Activated CD4-positive, alpha-beta T cell treated with anti-CD3 and anti-CD28 coated beads for 1 hour (primary cell): ENCODE measurements at places on chromosomes 5 and 9.
A peak's percentile ranks its signal among the peaks of the same experiment; 100 is the strongest.

DNA sequence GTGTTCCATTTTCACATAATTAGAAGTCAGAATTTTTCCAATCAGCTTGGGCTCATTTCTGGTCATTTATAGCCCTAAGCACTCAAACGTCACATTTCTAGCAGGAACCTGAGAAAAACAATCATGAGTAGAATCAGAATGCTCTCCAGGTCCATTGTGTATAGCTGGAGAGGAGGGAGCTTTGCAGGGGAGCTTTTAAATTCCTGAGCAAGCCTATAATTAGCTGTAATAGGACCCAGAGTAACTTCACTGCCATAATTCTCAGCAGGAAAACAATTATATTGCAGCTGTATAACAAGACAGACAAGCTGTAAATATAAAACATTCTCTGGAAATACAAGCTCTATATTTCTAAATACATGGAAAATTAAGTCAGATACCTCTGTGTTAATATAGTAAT lies 637.6 kb upstream of the SGCD start:
- no peak for DNase-seq

- DNase-seq: no peak
Observed at GRCh38 chr5:1480217-1480616, 35.0 kb upstream of the SLC6A3 start.

DNA sequence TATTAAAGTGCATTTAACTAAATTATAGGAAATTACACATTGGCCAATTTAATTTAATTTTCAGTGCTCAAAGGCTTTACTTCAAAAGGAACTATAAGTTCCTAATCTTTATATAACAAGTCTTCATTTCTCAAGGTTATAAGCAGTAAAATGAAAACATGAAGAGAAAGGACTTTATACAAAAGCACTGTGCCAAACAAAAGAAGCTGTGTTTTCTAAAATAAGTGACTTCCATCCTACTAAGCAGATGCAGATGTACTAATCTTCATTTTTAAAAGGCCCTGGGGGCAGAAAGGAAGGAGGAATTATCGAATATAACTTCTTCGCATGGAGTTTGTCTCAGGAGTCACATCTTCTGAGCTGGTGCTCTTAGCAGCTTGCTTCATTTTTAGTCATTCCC lies 81.4 kb downstream of the SHC3 start:
- DNase-seq: no peak

DNA sequence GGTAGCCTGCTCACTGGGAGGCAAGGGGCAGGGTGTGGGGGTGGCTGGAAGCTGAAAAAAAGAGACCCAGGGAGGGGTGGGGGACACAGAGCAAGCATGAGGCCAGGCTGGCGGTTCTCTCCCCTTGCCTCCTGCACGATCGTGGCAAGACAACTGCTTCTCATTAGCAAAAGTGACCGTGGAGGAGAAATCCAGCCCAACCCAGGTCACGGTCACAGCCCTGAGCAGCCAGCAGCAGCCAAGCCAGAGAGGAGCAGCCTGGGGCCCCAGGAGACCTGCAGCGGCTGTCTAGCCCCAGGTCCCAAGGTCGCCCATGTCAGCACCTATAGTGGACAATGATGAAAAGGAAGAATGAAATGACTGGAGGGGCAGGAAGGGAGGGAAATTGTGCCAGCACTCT lies 89.1 kb downstream of the NRG2 start:
- no peak for DNase-seq

DNA sequence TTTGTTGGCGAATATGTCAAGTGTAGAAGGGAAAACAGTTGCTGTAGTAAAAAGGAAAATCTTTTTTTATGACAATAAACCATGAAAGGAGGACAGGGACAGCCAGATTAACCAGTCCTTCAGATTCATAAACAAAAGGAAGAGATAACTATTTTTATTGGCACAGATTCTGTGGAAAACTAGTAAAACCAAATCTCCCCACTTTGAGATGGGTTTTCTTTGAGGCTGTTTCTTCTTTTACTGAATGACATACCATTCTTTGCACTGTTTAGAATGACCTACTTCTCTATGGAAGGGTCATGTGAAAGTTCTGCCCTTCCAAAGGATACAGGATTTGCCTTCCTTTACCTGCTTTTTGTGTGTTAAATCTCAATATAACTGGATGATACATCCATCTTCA lies 13.7 kb downstream of the CAST start:
- no peak for DNase-seq

GRCh38 chr9:85715587-85715986 lies 26.2 kb downstream of the AGTPBP1 start:
- DNase-seq: no peak

GRCh38 chr5:86864051-86864450 lies 246.3 kb downstream of the COX7C start:
- DNase-seq: no peak

DNA sequence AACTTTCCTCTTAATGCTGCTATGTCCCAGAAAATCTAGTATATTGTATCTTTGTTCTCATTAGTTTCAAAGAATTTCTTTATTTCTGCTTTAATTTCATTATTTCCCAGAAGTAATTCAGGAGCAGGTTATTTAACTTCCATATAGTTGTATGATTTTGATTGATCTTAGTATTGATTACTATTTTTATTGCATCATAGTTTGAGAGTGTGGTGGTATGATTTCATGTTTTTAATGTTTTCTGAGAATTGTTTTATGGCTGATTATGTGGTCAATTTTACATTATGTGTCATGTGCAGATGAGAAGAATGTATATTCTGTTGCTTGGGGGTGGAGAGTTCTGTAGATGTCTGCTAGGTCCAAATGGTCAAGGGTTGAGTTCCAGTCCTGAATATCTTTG lies 425.6 kb upstream of the RORB start:
- DNase-seq: no peak

- DNase-seq: no peak
Observed at GRCh38 chr9:114289571-114290481, 33.1 kb upstream of the ORM1 start.

DNA sequence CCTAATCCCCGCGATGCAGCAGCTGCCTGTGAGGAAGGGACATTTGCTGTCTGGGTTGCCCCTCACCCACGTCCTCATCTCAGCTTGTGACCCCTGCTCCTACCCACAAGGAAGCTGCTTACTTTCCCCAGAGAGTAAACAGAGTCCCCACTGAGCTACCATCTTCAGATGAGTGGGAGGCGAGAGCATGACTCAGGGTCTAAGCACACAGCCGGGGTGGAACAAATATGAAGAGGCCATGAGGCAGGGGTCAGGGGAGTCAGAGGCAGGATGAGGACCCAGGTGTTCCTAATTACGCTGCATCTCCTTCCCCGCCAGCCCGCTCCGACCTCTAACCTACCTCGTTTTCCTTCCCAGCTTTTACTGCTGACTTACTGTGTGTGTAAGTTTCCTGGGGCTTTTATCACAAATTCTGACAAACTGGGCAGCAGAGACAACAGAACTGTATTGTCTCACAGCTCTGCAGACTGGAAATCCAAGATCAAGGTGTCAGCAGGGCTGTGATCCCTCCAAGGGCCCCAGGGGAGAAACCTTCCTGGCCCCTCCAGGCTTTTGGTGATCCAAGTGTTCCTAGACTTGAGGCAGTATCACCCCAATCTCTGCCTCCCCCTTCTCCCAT lies 94.0 kb upstream of the DNAH5 start:
- DNase-seq: no peak

GRCh38 chr9:121906074-121906870 lies 186.8 kb downstream of the TTLL11 start:
- no peak for DNase-seq

DNA sequence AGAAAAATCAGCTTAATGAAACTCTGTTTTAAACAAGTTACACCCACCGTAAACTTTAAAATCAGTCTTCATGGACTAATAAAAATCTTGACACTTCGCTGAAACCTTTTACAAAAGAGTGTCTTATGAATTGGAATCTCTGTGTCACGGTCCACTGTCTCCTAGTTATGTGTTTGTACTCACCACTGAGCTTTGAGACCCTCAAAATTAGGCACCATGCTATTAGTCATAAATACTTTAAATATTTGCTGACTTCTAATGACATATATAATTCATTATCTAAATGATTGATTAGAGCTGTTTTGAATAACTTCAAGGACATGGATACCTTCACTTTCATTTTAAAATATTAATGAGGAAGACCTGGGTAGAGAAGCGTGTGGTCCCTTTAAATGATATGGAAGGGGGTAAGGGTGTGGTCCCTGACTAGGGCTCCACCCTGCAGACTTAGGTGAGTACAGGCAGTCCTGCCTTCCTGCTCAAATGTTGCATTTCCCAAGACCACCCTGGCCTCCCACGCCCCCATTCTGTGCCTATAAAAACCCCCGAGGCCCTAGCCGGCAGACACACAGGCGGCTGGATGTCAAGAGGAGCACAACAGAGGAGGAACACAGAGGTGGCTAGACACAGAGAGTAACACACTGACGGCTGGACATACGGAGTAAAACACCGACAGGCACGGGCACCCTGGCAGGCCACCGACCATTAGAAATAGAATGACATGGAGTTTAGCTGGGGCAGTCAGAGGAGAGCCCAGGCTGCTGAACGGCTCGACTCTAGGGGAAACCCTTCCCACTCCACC lies 179.0 kb upstream of the CDH9 start:
- DNase-seq: no peak

- DNase-seq: no peak
Observed at GRCh38 chr5:135254183-135254582, 144.8 kb downstream of the MACROH2A1 start.

DNA sequence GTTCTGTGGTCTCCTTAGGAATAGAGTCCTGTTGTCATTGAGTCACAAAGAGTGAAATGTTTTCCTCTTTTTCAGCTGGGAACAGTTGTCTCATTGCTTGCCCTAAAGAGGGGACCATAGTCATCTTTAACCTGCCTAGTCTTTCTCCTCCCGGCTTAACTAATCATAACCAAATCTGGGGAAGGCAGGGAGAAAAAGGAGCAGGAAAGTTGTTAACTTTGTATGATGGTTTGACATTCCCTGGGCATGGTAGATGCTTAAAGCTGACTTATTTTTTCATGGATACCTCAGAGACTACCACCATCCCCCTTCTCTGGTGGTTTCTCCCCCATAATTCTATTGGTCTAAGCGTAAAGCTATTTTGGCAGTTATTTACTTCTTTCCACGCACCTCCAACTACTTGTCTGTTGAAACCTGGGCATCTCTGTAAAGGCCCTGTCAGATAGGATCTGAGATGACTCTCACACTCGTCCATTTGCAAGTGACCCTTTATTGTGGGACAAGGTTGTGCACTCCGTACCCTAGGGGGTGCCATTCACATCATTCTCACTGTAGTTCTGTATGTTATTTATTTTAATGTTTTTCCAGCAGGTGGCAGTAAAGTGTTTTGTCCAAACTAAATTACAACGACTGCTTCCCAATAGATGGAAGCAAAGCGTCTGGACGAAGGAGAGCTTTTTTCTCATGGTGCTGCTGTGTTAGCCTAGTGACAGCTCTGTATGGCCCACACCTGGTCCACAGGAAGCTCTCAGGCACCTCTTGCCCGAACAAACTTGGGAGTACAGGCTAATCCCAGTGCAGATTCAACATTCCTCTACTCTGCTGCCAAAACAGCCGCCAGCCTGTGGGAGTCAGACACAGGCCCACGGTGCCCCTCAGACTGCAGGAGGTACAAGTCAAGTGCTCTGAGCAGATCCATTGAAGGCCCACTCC lies 3.0 kb upstream of the FAM13B start:
- peak; percentile 24 for DNase-seq

DNA sequence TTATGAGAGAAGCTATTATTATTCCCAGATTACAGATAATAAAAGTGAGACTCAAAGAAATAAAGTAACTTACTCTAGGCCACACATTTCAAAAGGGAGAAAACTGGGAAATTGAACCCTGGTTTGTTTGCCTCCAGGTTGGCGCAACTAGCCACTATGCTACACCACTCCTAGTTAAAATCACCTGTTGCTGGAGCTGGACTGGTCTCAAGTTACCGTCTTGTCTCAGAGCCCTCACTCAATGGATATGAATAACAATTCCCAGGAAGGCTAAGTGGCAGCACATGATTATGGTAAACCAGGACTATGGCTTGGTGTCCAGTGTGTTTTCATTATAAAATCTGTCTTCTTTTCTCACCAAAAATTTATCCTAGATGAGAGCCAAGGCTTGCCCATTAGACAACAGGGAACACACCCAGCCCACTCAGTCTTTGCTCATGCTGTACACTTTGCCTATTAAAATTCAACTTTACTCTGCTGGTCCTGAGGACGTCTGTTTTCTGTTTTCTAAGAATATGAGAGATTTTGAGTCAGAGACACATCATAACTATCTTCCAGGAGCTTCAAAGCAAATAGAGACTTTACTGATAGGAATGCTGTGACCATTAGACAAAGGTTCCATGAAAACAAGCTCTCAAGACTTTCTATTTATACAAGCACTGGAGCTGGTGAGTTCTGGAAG lies 58.1 kb downstream of the ADRB2 start:
- no peak for DNase-seq

- DNase-seq: no peak
Observed at GRCh38 chr5:14174230-14174636, 31.1 kb downstream of the TRIO start.

DNA sequence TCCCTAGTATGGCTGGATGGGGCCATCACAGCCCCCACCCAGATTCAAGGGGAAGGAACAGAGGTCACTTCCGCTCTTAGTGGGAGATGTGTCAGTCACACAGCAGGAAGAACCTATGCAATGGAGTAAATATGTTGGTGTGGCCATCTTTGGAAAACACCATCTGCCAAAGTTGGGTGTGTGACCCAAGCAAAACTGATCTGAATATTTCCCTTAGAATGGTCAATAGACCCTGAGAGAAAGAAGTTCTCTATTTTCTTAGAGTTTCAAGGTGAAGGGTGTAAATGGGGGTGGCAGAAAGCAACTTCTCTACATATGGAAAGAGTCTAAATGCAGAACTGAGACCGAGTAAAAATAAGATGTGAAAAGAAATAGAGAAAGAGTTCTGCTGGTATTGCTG lies 212.7 kb downstream of the ESM1 start:
- no peak for DNase-seq

DNA sequence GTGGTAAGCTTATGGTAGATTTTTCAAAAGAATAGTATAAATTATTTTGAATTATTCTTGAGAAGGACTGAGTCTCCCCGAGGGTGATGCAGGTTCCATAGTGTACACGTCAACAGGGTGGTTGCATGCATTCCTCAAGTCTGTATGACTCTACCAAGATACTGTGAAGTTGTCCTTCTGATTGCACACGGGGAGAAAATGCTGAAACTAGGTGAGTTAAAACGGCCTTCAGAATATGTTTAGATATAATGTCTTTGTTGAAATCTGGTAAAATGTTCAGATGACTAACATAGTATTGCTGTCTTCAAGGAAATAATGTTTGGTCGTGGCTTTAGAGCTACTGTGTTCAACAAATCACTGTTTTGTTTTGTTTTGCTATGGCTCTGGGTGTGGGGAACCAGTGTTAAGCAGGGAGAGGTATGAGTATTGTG lies 22.4 kb upstream of the TNFAIP8 start:
- DNase-seq: no peak

- no peak for DNase-seq
Observed at GRCh38 chr9:120852240-120853010, 9.7 kb upstream of the PSMD5 start.

GRCh38 chr9:120692901-120693699 lies 21.2 kb downstream of the MEGF9 start:
- no peak for DNase-seq
